G401 (cell line): ENCODE measurements at places on chromosomes 2 and 18. TPM values are rescaled to one million over a fixed set of nuclear protein-coding genes. Genes with fewer than 3 reads are reported as not detected.
A peak's percentile ranks its signal among the peaks of the same experiment; 100 is the strongest.

The TRIM43 gene
- 0.12 and 6.3 TPM in 2 replicates for total RNA-seq

The SUMO1 gene
- 263 and 352 TPM in 2 replicates for total RNA-seq

The ELMOD3 gene
- total RNA-seq: 11.0 and 11.2 TPM in 2 replicates

DNA sequence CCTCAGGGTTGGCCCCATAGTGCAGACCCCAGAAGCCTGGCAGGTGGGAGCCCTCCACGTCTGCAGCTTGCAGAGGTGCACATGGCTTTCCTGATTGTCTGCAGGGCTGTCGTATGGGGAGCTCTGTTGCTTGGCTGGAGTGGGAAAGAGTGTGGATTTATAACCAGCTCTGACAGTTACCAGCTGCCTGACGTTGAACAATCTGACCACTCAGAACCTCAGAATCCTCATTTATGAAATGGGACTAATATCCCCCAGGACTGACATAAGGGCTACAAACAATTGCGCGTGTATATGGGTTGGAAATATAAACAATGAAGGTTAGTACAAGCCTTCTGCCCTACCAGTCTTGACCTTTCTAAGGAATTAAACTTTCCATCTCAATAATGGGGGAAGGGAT lies 13.9 kb upstream of the PXDN start:
- no peak for DNase-seq

DNA sequence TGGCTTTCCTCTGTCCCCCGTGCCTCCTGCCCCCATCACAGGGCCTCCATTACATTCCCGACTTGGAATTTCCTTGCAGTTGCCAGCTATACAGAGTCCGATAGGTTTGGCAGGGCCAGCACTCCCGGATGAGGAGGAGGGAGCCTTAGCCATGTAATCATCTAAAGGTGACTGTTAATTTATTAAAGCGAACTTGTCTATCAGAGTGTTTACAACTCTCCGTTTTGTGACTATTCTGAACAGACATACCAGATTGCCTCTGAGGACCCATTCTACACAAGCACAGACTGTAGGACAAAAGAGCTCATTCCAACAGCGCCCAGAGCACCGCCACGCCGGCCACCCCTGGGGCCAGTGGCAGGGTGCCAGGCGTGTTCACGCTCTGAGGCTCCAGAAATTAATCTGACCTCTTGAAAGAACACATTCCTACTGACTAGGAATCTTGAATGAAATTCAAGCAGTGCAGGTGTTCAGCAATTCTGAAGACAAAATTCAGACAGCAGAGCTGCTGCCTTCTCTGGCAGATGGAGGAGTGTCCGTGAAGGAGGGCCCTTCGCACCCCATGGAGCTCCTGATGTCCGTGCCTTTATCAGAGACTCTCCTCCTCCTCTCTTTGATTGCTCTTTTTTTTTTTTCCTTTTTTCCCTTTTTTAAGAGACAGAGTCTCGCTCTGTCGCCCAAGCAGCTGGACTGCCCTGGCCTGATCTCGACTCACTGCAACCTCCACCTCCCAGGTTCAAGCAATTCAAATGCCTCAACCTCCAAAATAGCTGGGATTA lies 58.1 kb upstream of the RALBP1 start:
- DNase-seq: peak; percentile 85

DNA sequence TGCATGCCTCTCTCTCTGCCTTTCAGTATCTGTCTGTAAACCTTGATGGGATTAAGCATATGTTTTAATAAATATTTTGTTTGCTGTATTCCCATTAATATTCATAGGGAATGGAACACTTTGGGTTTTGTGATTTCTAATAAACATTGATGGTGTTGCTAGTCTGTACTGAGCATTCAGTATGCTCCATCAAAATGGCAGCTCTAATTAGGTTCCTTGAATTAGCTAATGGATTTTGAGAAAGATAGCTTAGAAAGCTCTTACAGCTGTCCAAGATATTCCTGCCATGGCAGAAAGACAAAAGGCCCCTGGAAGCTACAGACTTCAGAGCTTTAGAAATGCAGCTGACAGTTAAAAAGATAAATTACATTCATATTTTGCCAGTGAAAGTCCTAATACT lies 199.2 kb upstream of the NRP2 start:
- no peak for DNase-seq

GRCh38 chr18:49008716-49009115 lies 58.0 kb upstream of the SMAD7 start:
- DNase-seq: no peak

- DNase-seq: no peak
Observed at GRCh38 chr18:58640891-58641610, 12.2 kb upstream of the ALPK2 start.

- no peak for DNase-seq
Observed at GRCh38 chr2:219079417-219079816, 18.7 kb upstream of the IHH start.

- DNase-seq: no peak
Observed at GRCh38 chr18:27983780-27984179, 193.2 kb downstream of the CDH2 start.

DNA sequence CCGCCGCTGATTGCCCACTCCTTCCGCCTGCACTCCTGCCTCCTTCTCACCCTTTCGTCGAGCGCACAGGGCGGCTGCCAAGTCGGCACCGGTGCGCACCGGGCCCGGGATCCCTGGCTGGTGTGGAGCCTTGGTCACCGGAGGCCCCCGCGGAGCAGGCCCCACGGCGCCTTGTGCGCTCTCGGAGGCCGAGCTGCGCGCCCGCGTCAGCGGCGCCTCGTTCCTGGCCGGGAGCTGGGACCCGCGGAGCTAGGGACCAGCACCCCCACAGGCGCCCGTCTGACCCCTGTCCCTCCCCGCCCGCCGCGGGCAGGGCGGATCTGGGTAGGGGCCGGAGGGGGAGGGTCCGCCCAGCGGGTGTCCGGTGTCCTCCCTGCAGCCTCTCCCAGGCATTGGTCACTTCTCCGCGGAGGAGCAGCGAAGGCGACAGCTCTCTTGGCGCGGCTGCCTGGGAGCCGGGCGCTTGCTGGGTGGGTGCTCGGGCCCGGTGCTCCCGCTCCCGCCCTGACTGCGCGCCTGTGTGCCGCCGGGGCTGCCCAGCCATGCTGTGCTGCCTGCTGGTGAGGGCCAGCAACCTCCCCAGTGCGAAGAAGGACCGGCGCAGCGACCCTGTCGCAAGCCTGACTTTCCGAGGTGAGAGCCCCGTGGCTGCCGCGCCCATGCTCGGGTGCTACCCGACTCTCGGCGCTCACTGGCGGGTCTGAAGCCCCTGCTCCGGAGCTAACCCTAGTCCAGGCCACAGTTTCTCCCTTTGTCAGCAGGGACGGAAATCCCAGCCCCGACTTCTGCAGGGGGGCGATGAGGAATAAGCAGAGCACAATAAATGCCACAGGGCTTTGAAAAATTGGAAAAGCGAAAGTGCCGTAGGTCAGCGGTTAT lies 13.2 kb downstream of the DYSF start:
- no peak for DNase-seq
